ENCODE measurements at places on chromosomes 12 and 14.

DNA sequence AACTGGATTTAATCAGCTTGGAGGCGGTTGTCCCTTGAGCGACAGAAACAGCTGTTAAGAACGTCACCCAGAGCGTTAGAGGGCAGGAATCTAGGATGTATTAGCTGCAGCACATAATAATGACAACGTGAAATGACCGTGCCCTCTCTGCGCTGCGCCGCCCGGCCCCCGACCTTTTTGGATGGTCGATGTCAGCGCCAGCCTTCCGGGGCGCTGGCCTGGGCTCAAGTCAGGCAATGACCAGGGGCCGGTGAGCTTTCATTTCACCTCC is 427 bp upstream of the TMEM120B start:
- no peak for DNase-seq

DNA sequence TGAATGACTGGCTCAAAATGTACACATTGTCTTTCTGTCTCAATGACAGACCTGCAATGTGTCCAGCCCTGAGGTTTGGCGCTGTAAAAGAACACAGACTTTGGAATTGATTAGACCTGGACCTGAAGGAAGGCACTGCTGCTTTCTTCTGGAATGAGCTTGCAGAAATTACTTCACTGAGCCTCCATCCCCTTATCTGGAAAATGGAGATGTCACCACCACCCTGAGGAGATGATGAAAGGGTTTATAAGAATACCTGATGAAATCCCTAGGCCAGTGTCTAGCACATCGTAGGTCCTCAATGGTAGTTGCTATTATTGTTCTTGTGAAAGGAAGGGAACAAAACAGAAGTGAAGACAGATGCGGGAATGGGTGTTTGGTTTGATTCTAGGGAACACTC is 9.7 kb upstream of the WSB2 start:
- DNase-seq: no peak

GRCh38 chr12:105738051-105738450 is 400.7 kb downstream of the NUAK1 start:
- no peak for DNase-seq

- DNase-seq: no peak
Measured at GRCh38 chr12:3200814-3201233, 123.6 kb downstream of the TSPAN9 start.

DNA sequence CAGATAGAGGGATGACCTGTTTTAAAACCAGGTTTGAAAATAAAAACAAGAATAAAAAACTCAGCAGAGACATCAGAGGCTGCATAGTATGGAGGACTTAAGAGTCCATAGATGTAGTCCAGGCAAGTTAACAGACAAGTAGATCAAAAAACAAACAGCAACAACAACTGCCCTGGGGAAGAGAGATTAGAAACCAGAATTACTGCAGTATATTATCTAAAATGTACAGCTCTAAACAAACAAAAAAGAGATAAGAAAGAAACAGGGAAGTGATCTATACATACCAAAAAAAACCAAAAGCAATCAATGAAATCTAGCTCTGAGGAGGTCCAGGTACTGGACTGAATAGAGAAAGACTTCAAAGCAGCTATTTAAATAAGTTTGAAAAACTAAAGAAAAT is 48.8 kb downstream of the ACSM4 start:
- no peak for DNase-seq

All from Panc1 (cell line).